Right atrium auricular region (tissue), 2 donors: ENCODE measurements at places on chromosomes 1 and 21.
A peak's percentile ranks its signal among the peaks of the same experiment; 100 is the strongest.

DNA sequence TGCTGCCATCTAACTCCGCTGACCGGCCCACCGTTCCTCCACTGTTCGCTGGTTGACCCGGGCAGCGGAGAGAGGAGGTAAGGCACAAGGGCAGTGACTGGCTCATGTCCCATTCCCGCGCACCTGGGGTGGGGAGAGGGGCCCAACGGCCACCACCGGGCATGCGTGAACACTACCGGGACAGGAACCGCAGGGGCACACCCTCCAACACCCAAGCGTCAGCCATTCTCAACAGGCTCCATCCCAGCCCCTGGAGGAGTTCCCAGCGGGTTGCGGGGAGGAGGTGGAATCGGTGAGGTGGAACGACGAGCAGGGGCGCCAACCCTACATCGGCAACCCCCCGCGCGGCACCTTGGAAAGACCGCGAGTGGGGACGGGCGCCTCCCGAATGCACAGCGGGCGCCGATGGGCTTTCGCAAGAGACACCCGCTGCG is 126.7 kb downstream of the LIPI start:
- H3K36me3 ChIP-seq: no peaks in the 10 kb centered on the region
- DNase-seq: peak; percentile 30
- H3K27ac ChIP-seq: no peak overlapping the region
- no peaks in the 10 kb centered on the region for H3K4me1 ChIP-seq

DNA sequence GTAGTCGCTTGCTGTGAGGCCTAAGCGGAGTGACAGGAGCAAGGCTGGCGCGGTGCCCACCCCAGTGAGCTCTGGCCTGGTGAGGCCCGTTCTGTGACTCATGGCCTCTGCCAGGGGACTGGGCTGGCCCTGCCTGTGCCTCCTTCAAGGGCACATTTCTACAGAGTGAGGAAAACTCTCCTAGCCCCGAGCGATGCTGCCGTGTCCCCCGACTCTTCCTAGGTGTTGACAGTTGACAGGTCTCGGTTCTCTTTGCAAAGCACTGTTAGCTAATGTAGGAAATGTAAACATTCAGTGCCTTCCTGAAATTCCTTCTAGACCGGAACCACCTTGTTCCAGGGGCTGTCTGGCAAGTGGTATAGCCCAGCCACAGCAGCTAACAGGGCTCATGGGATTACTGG is 43.9 kb downstream of the ABCG1 start:
- no peaks in the 10 kb centered on the region for H3K27me3 ChIP-seq
- no peak overlapping the region for H3K4me3 ChIP-seq
- no peaks in the 10 kb centered on the region for H3K36me3 ChIP-seq
- H3K4me1 ChIP-seq: peaks cover 60% of the 10 kb centered on the region
- peak overlapping the region; percentile 73 for H3K27ac ChIP-seq

DNA sequence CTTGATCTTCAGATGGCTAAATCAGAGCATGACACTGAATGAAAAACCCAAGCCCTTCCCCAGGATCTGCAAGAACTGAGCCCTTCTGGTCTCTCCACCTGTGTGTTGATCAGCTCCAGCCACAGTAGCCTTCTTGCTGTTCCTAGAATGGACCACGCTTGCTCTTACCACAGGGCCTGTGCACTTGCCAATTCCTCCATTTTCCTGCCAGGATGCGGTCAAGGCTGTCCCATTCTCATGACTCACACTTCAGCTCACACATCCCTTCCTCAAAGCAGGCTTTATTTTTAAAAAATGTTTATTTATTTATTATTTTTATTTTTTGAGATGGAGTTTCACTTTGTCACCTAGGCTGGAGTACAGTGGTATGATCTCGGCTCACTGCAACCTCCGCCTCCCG is 43.6 kb upstream of the GRHL3 start:
- H3K4me1 ChIP-seq: no peaks in the 10 kb centered on the region
- H3K27me3 ChIP-seq: no peaks in the 10 kb centered on the region
- no peak overlapping the region for H3K4me3 ChIP-seq
- H3K27ac ChIP-seq: no peak overlapping the region

DNA sequence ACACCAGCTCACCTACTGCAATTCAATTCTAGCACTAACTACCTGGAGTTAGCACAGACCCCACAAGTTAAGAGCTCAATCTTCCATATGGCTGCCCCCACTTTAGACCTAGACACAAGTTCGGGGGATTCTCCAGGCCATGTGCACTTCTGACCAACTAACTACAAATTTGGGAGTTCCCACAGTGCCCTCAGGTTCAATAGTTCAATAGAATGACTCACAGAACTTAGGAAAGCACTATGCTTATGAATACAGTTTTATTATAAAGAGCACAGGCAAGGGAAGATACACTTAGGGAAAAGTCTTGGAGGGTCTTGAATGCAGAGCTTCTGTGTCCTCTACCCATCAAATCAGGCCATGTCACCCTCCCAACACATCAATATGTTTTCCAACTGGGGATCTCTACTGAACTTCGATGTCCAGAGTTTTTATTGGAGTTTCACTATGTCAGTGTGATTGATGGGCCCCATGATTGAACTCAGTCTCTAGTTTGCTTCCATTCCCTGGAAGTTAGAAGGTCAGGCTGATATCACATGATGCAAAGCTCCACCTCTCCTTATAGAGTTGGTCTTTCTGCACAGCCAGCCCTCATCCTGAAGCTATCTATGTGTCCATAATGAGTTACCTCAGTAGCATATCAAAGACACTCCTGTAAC is 46.1 kb downstream of the RAVER2 start:
- no peak overlapping the region for H3K4me3 ChIP-seq
- H3K36me3 ChIP-seq: no peaks in the 10 kb centered on the region
- no peaks in the 10 kb centered on the region for H3K4me1 ChIP-seq
- no peak overlapping the region for H3K27ac ChIP-seq

GRCh38 chr1:180507795-180508724 is 5.7 kb upstream of the ACBD6 start:
- H3K27ac ChIP-seq: no peak overlapping the region
- DNase-seq: no peak
- no peak overlapping the region for H3K4me3 ChIP-seq
- H3K27me3 ChIP-seq: no peaks in the 10 kb centered on the region
- peaks cover 7% of the 10 kb centered on the region for H3K4me1 ChIP-seq

DNA sequence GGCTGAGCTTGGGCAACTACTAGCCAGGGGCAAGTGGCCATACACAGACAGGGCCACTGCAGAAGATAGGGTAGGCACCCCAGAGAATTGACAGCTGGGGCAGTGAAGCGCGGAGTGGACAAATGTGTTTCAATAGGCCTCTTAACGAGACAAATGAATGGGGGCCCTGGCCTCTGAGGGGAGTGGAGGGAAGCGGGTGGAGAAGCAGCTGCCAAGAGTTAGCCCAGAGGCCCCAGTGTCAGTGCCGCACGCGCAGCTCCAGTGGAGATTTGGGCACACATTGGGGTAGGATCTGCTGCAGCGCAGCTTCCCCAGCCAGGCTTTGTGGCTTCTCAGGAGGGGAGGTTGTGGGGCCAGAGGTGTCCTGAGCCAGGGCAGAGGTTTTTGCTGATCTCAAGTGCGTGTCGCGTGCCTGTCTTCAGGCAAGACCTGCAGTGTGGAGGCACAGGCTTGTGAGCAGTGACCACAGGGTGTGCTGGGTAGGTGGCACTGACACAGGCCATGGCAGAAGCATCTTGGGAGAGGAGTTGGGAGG is 16.9 kb downstream of the PTPRF start:
- H3K4me3 ChIP-seq: no peak overlapping the region
- no peaks in the 10 kb centered on the region for H3K36me3 ChIP-seq
- peaks cover 21% of the 10 kb centered on the region for H3K4me1 ChIP-seq
- DNase-seq: no peak

GRCh38 chr1:98398649-98399048 is 262.9 kb upstream of the SNX7 start:
- H3K27me3 ChIP-seq: no peaks in the 10 kb centered on the region
- no peak for DNase-seq
- no peak overlapping the region for H3K27ac ChIP-seq
- H3K4me3 ChIP-seq: no peak overlapping the region

- no peaks in the 10 kb centered on the region for H3K36me3 ChIP-seq
- H3K27ac ChIP-seq: no peak overlapping the region
- no peak overlapping the region for H3K4me3 ChIP-seq
- no peaks in the 10 kb centered on the region for H3K27me3 ChIP-seq
- peaks cover 23% of the 10 kb centered on the region for H3K4me1 ChIP-seq
- no peak for DNase-seq
Measured at GRCh38 chr1:205985330-205986005, 17.7 kb downstream of the RAB7B start.

- H3K27ac ChIP-seq: no peak overlapping the region
- no peaks in the 10 kb centered on the region for H3K4me1 ChIP-seq
- H3K4me3 ChIP-seq: no peak overlapping the region
- H3K36me3 ChIP-seq: no peaks in the 10 kb centered on the region
- DNase-seq: no peak
Measured at GRCh38 chr1:210940081-210940617, 193.8 kb downstream of the KCNH1 start.

DNA sequence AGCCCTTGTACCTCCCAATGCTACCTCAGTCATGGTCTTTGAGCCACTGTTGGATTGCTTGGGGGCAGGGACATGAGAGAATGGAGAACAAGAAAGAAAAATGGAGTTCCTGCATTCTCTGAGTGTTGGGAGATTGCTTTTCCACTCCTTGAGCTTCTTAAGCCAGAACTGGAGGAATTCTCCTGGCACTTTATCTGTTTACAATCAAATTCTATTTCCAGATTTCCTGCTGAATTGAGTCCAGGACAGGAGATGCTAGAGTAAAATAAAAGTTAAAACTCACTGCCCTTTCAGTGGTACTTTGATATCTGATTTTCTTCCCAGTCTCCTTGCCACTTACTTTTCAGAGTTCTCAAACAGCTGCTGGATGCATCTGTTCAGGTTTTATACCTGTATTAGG is 24.4 kb upstream of the DEPDC1 start:
- H3K27me3 ChIP-seq: no peaks in the 10 kb centered on the region
- H3K27ac ChIP-seq: no peak overlapping the region
- no peak for DNase-seq
- H3K4me3 ChIP-seq: no peak overlapping the region
- no peaks in the 10 kb centered on the region for H3K36me3 ChIP-seq

DNA sequence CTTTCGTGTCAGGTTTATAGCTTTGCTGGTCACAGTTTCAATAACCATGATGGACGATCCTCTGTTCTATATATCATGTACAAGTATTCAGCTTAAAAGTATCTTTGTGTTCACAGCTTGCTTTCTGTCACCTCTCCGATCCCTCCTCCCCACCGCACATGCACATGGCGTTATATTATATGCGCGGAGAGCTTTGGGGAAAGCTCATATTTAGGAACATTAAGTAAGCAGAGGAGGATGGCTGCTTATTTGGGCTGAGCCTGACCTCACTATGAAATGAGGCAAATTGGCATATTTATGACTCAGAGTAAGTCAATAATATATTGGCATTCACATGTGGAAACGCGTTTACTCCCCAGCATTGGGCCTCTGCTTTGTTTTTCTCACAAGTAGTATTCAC is 360.5 kb downstream of the HLX start:
- H3K4me1 ChIP-seq: peaks cover 6% of the 10 kb centered on the region
- no peak for DNase-seq
- no peak overlapping the region for H3K4me3 ChIP-seq
- H3K27ac ChIP-seq: no peak overlapping the region
- no peaks in the 10 kb centered on the region for H3K27me3 ChIP-seq

DNA sequence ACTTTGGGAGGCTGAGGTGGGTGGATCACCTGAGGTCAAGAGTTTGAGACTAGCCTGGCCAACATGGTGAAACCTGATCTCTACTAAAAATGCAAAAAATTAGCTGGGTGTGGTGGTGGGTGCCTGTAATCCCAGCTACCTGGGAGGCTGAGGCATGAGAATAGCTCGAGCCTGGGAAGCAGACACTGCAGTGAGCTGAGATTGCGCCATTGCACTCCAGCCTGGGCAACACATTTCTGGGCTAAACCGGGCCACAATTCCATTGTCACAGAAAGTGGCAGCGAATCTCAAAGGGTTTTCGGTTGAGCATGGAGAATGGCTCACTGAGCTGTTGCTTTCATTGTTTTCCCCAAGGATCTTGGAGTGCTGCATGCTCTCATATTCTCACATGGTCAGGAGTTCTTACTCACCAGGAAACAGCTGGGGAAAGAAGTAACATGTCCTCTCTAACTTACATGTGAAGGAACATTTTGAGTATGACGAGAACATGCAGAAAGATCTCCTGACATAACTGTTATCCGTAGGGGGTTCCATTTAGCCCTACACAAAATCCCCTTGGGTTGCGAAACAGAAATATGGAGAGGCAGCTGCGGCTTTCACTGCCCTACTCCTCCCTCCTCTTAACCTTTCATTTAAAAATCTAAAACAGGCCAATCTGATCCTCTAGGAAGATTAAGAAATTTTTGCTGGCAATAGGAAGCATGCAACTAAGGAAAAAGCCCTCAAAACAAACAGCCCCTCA is 341.1 kb downstream of the PCP4 start:
- H3K4me3 ChIP-seq: no peak overlapping the region
- no peak for DNase-seq
- H3K27me3 ChIP-seq: no peaks in the 10 kb centered on the region
- H3K36me3 ChIP-seq: no peaks in the 10 kb centered on the region
- no peak overlapping the region for H3K27ac ChIP-seq
- no peaks in the 10 kb centered on the region for H3K4me1 ChIP-seq

- no peaks in the 10 kb centered on the region for H3K4me1 ChIP-seq
- no peaks in the 10 kb centered on the region for H3K27me3 ChIP-seq
- H3K27ac ChIP-seq: peak overlapping the region; percentile 65
- no peak for DNase-seq
- H3K36me3 ChIP-seq: no peaks in the 10 kb centered on the region
- H3K4me3 ChIP-seq: no peak overlapping the region
Measured at GRCh38 chr1:52904927-52905698, 16.4 kb downstream of the ECHDC2 start.

DNA sequence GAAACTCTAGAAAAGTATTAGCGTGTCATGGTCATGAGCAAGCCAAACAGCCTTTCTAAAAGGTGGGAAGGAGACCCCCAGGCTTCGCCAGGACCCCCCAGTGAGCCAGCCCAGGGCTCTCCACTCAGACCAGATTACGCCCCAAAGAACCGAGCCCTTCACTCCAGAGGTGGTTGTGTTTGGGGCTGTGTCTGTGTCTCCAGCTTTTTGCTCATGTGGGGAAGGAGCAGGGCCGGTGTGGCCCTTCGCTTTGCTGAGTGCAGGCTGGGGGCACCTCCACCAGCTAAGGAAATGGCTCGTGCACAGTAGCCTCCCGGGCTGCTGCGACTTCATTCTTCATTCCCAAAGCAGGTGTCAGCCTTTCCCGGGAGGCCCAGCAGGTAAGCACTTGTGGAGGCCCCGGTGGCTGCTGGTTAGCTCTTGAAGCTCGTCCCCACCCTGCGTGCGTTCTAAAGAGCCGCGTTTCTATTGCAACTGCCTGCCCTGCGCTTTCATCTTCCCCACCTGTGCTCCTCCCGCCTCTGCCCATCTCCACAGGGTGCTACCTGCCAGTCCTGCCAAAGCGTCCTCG is 531 bp downstream of the TSPEAR start:
- H3K4me3 ChIP-seq: no peak overlapping the region
- H3K4me1 ChIP-seq: no peaks in the 10 kb centered on the region
- DNase-seq: no peak
- H3K36me3 ChIP-seq: no peaks in the 10 kb centered on the region
- H3K27ac ChIP-seq: no peak overlapping the region

DNA sequence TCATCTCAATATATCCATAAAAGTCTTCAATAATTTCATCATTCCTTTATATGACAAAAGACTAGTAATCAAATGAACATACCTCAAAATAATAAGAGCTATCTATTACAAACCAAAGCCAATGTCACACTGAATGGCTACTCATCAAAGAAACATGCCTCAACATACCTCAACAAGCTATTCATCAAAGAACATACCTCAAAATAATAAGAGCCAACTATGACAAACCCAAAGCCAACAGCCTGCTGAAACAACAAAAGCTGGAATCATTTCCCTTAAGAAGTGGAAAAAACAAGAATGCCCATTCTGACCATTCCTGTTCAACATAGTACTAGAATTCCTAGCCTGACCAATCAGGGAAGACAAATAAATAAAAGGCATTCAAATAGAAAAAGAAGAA is 1373.7 kb downstream of the BRINP3 start:
- DNase-seq: no peak
- no peak overlapping the region for H3K4me3 ChIP-seq
- H3K36me3 ChIP-seq: no peaks in the 10 kb centered on the region
- no peaks in the 10 kb centered on the region for H3K4me1 ChIP-seq
- H3K27ac ChIP-seq: no peak overlapping the region
